ENCODE measurements at places on chromosomes 2 and 18.

GRCh38 chr18:11955239-11956029 is 25.9 kb upstream of the IMPA2 start:
- peak; percentile 1 for DNase-seq

DNA sequence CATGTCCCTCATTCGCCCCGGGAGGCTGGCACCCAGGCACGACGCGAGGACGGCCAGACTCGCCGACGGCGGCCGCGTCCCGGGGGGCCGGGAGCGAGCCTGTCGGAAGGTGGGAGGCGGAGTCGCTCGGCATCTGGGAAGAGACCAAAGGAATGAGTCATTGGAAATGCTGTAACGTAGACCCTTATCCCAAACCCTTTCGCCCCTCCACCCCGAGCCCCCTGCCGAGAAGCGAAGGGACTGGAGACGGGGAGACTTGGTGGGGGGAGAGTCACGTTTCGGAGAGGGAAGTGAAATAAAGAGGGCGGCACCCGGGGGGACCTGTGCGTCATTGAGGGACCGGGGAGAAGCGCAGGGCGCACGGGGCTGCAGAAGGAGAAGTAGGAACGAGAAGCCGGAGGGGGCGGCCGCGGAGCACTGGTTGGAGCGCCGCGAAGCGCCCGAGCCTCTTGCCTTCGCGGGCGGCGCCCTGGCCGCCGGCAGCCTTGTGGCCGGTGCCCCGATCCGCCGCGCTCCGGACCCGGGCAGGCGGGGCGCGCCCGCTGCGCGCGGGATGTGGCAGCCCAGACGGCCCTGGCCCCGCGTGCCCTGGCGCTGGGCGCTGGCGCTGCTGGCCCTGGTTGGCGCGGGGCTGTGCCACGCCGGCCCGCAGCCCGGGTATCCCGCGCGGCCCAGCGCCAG is at the start of gene EMILIN2:
TSS of gene EMILIN2 (plus strand) at position 371 of the 681 bp plus-strand sequence. CDS start at position 554, 183 bp downstream.
- no peak for DNase-seq

- DNase-seq, result no peak
Observed at GRCh38 chr18:45467945-45468344, 147.3 kb upstream of the SLC14A2 start.

DNA sequence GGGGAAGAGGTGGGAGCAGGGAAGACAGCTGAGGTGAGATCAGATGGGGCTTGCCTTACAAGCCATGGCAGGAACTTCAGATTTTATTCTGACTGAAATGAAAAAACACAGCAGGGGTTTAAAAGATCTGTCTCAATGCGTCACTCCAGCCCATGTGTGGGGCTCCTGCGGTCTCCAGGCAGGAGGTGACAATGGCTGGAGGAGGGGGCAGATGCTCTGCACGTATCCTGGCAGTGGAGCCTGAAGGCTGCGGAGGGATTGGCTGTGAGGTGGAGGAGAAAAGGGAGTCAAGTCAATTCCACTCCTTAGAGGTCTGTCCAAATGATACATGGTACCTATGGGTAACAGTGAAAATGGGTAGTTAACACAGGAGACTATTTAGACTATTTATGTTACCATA is 40.5 kb upstream of the KIDINS220 start:
- no peak for DNase-seq

DNA sequence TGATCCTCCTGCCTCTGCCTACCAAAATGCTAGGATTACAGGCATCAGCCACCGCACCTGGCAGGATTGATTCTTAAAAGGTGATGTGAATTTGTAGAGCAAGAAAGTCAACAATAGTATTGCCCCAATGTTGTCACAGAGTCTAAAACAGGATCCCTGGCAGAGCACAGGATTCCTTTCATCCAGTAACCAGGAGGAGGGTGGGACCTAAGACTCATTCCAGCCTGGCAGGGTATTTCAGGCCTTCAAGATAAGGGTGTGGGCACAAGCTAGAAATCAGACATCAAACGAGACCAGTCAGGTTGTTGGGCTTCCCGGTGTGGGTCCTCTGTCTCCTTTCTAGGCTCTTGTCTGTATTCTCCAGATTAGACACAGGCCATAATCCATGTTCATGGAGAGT is 511.4 kb downstream of the BCL11A start:
- no peak for DNase-seq

GRCh38 chr2:206968134-206969086 is 29.1 kb downstream of the CPO start:
- DNase-seq, result no peak

DNA sequence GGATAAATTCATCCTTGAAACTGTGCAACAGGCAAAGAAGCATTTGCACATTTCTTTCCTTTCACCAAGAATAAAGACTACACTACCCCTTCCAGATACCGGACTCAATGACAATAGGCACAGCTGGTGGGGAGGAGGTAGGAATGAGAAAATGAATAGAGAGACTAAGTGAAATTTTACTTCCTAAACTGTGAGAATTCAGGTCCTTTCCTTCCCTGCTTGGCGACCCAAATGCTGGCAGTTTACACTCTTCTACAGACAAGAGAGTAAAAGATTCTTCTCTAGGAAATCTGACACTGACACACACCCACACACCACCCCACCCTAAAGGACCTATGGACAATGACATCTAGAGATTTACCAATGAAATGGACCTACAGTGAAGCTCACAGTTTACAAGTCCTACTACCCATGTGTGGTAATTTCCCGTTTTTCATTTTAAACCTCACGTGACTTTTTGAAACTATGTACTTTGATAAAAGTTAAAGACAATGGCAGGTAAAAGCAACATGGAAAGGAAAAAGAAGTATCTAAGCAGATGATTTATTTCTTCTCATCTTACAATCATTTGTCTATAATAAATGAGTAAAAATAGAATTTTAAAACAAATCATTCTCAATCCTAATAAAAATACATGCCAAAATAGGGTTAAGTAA is 27.9 kb downstream of the REV1 start:
- no peak for DNase-seq

- DNase-seq, result no peak
Observed at GRCh38 chr2:178943745-178944144, 106.2 kb downstream of the CCDC141 start.

DNA sequence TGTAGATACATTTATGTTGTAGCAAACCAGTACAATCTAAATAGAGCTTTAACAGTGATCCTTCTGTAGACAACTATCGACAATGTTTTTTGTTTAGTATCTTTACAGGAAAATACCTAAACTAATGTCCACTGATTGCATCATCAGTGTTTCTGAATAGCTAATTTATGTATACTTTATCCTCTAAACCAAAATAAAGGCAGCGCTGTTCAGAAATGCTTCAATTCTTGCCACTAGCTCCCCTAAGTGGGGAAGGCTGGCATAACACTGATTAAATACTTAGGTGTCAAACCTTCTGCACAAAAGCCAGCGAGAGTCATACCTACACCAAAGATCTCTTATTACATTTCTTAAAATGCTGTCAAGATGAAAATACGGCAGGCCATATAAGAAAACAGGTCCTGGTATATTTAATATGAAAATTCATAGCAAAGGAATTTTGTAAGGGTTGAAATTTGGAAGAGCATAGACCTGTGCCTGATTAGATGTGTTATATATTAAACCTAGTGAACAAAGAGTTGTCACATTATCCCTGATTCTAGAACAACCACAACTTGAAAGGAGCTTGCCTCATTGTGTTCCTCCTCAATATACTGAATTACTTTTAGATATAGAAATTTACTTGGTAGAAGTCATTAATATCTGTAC is 1693.4 kb upstream of the SLC39A10 start:
- DNase-seq, result no peak

- DNase-seq, result no peak
Observed at GRCh38 chr2:181140928-181141327, 160.5 kb downstream of the UBE2E3 start.

GRCh38 chr2:28252311-28252710 is 140.3 kb upstream of the FOSL2 start:
- DNase-seq, result no peak

DNA sequence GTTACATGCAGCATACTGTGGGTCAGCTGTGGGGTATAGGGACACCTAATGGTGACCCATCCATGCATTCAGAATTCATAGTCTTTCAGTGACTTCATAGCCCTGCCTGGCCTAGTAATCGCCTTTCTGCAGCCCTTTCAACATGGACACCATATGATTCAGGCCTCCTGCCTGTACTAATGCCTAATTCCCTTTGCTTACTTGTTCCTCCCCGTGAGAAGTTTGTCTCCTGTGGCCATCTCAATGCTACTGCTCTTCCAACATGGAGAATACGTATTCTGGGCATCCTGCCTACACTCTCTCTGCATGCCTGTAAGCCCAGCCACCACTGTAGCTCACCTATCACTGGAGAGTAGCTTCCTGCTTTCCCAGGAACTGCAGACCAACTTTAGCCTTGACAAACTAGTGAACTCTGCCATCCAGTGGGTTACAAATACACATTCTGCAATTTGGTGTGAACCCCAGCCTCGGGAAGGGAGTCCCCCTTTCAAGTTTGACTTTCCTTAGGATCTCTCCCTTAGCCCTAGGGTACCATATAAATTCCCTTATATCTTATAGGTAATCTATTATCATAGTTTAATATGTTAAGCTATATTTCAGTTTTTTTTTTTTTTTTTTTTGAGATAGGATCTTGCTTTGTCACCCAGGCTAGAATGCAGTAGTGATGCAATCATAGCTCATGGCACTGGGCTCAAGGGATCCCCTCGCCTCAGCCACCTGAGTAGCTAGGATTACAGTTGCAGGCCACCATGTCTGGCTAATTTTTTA is 22.3 kb downstream of the M1AP start:
- no peak for DNase-seq

- no peak for DNase-seq
Observed at GRCh38 chr2:95275601-95276243, 1.5 kb downstream of the PROM2 start.

GRCh38 chr2:191174442-191174841 is 23.6 kb upstream of the STAT4 start:
- no peak for DNase-seq

DNA sequence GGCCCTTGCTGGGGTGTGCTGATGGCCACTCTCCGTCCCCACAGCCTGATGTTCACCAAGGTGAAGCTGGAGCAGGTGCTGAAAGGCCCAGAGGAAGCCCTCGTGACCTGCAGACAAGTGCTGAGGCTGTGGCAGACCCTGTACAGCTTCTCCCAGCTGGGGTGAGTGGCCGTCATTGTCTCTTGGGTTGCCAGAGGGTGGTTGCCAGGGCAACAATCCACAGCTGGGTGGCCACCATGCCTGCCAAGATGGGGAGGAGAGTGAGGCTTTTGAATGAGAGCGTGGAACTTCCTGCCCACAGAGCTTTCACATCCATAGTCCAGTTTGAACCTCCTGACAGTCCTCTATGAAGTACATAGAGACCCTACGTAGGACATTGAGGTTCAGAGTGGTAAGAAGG is 108.8 kb downstream of the STPG4 start:
- DNase-seq, result peak; percentile 59

DNA sequence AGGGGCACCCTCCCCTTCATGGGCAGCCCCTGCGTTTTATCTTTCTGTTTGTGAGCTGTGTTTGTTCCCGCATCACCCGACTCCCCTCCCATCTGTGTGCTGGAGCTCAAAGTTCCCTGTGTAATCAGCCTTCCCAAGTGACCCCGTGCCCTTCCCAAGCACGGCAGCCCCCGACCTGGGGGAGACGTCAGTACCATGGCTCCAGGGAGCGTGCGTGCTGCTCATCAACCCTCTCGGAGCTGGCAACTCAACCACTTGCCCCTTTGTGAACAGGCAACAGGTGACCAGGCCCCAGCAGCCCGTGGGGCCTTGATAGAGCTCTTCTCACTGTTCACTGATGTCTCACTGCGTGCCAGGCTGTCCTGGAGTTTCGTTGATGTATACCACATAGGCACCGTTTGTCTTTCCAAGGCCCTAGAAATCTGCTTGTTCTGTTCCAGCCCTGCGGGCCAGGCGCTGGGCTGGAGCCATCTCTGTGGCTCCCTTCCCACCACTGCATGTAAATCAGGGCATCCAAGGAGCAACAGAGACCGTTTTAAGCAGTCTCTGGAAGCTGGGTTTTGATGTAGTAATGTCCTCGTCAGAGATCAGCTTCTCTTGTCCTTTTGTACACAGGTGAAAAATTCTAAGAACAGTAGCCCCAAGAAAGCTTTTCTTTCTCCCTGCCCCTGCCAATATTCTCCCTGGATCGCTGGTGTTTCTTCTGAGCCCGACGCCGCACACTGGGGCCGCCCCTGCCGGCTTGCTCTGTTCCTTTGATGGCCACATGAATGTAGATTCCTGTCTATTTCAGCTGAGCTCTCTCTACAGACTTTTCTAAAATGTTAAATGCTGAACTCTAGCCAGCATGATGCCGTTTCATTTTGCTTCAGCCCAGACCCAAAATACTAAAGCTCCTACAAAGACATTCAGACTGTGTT is 107.0 kb upstream of the PTPRM start:
- DNase-seq, result peak; percentile 30

GRCh38 chr2:196294516-196294909 is 123.1 kb upstream of the STK17B start:
- no peak for DNase-seq

DNA sequence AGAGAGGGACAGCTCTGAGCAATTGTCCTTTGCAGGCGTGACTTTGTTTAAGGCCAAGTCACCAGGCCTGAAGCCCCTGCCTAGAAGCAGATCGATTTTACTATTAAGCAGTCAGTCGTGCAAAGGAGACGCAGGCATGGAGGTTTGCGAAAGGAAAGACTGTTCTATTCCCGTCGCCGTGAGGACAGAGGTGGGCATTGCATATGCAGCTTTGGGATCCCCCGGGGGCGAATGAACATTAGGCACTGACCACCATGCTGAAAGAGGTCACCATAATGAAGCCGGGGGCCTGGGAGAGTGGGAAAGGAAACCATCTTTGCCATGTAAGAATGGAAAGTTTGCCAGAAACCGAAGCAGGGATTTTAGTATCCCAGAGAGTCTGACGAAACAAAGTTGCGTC is 231.6 kb downstream of the BCL11A start:
- no peak for DNase-seq

DNA sequence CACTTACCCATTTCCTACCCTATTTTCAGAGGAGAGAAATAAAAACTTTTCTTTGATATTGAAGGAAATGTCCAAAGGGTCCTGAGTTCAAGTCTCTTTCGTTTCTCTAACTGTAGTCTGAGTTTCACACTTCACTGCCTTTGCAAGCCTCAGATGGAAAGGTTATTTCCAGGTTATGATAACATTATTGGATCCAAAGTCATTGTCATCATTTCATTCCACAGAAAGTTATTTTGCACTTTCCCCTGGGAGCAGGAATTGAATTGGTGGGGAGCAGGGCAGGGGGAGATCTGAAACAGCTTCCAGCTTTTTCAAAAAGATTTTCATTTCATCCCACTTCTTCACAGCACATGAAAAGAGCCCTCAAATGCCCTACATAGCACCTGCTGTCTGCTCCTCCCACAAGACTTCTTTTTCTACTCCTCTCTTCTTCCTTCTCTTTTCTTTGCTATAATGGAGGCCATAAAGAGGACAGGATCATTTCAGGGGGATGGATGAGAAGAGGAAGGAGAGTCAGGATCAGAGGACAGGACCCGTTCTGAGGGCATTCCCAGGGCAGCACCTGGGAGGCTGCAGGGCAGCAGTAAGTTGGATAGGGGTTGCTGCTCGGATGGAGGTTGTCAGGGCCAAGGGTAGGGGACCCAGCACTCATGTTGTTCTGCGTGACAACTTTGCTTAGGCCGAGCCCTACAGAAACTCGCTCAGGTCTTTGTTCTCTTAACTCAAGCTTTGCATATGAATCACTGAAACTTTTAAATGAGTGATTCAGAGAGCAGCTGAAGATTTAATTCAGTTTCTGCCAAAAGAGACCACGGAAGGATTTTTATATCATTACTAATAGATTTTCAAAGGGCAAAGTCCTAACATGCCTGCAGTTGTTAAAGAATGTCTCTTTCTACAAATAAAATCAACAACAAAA is 11.4 kb upstream of the GALNT5 start:
- no peak for DNase-seq

- DNase-seq, result no peak
Observed at GRCh38 chr2:62293151-62293489, 97.2 kb downstream of the B3GNT2 start.

- no peak for DNase-seq
Observed at GRCh38 chr2:18701981-18702380, 112.6 kb upstream of the NT5C1B start.

Data from C1 segment of cervical spinal cord (tissue), 14 donors.